ENCODE measurements at places on chromosomes 7 and 10. TPM values are rescaled to one million over a fixed set of nuclear protein-coding genes. Genes with fewer than 3 reads are reported as not detected.

The FAM241B gene
- polyA plus RNA-seq: 9.1 TPM

The CAV2 gene
- polyA plus RNA-seq: 29.8 TPM

GRCh38 chr10:79145517-79146470 lies 77.0 kb downstream of the ZMIZ1 start:
- DNase-seq: no peak

DNA sequence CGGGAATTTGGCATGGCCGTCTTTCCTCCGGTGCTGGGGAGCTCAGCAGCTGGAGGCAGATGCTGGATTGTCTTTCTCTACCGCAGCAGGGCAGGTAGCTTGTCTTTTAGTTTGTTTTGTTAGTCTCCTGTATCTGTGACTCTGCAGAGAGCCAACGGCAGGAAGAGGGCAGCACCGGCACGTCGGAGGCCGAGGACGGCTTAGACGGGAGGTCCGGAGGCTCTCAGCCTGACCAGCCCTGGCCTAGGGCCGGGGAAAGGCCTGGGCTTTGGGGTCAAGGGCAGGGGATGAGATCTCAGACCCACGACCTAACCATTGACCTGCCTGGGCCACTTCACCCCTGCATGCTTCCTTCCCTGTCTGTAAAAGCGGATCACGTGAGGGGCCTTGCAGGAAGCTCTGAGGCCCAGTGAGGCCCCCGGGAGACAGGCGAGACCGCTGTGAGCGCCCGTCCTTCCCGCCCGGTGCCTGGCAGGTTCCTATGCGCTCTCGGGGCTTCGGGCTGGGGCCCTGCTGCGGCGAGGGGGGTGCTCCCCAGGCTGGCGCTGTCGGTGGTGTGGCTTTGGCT lies 72.7 kb downstream of the LHPP start:
- no peak for DNase-seq

DNA sequence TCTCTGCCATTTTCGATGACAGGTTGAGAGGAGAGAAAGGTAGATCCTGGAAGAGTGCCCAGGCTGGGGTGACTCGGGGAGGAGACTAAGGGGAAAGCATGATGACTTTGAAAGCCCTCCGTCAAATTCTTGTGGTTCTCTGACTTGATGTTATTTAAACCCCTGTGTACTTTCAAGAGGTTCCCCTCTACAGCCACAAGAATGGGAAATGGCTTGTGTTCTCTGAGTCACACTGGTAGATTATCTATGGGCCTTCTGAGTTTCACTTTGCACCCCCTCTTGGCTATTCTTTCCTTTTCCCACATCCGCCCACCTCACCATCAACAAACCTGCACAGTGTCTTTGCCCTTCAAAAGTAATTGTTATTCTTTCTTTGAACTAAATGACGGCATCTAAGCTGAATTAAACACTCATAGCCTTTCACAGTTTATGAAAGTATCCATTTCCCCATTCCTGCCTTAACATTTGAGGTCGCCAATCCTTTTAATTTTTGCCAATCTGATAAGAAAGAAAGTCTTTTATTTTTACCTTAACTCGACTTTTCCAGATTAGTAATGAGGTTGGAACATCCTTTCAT lies 24.1 kb downstream of the PRF1 start:
- DNase-seq: no peak
